ENCODE measurements at places on chromosomes 11 and 22. TPM values are rescaled to one million over a fixed set of nuclear protein-coding genes. Genes with fewer than 3 reads are reported as not detected.

Gene DNAJB7
- not detected for total RNA-seq

DNA sequence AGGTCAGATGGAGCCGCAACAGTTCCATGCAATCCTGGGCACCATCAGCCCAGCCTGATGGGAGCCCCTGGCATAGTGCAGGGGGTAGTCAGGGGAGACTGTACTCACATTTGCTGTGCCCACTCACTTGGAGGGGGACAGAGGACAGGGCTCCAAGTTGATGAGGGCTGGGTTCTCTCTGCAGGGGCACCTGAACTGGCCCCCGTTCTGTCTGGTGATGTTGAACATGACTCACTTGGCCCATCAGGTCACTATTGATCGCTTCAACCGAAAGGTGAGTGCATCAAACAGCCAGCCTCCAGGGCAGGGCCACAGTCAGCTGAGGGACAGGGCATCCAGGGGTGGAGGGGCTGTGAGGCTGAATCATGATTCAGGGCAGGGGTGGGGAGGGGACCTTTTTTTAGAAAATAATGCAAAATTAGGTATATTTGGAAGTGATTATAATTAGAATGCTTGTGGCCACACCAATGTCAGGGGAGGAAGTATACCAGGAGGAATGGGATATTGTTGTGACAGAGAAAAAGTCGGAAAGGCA, 66.4 kb downstream of the OTOG start:
- DNase-seq: no peak

- no peak for DNase-seq
Observed at GRCh38 chr22:36828815-36829214, 12.0 kb upstream of the PVALB start.

Gene HBG1
- total RNA-seq: not detected

Gene TMEM86A
- total RNA-seq: 3.9 TPM

- DNase-seq: peak; percentile 53
Observed at GRCh38 chr22:41302021-41302767, 869 bp downstream of the ZC3H7B start.

Gene GRK2
- total RNA-seq: 92.7 TPM

GRCh38 chr11:130622141-130622542, 173.7 kb downstream of the ADAMTS15 start:
- DNase-seq: no peak

Gene MB
- not detected for total RNA-seq

- no peak for DNase-seq
Observed at GRCh38 chr11:22161489-22161888, 31.4 kb upstream of the ANO5 start.

Gene LDHAL6A
- total RNA-seq: not detected

Gene KRTAP5-8
- not detected for total RNA-seq

Gene GNG3
- 1.1 TPM for total RNA-seq

Gene PTPN5
- total RNA-seq: 16.4 TPM

DNA sequence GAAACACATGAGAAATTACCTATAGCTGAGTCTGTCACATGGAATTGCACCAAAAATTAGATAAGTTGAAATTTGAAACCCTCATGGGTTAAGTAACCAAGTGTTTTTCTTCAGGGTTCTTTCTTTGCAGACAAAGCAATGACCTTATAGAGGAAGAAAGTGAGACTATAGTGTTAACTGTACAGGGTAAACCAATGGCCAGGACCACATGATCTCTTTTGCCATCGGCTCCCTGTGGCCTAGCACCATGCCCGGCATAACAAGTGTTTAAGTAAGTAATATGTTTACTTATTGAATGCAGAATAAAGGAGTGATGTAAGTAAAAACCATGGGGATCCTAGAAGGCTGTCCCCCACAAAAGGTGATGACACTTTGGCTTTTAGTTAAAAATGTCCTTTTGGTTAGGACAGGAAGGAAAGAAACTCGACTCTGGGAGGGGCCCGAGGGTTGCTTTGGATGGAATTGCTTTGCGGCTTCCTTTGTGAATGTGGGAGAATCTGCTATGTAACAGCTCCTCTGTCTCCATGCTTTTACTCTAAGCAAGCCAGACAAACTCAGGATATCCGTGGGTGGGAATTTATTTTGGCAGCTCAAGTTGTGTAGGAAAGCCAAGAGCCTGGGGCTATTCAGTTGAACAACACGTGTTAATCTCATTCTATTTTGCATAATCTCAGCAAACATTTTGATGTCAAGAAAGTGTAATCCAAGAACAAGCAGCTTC, 454.7 kb downstream of the INSC start:
- DNase-seq: no peak

Gene GGTLC3
- total RNA-seq: 0.56 TPM

Gene SLC22A9
- total RNA-seq: not detected

GRCh38 chr11:108672786-108673185, 7.9 kb downstream of the DDX10 start:
- no peak for DNase-seq

GRCh38 chr11:127098684-127099083, 98.1 kb upstream of the KIRREL3 start:
- peak; percentile 28 for DNase-seq

GRCh38 chr11:66189031-66189745, 79.3 kb upstream of the RAB1B start:
- DNase-seq: no peak

- no peak for DNase-seq
Observed at GRCh38 chr11:2853401-2853800, 32.2 kb downstream of the CDKN1C start.

DNA sequence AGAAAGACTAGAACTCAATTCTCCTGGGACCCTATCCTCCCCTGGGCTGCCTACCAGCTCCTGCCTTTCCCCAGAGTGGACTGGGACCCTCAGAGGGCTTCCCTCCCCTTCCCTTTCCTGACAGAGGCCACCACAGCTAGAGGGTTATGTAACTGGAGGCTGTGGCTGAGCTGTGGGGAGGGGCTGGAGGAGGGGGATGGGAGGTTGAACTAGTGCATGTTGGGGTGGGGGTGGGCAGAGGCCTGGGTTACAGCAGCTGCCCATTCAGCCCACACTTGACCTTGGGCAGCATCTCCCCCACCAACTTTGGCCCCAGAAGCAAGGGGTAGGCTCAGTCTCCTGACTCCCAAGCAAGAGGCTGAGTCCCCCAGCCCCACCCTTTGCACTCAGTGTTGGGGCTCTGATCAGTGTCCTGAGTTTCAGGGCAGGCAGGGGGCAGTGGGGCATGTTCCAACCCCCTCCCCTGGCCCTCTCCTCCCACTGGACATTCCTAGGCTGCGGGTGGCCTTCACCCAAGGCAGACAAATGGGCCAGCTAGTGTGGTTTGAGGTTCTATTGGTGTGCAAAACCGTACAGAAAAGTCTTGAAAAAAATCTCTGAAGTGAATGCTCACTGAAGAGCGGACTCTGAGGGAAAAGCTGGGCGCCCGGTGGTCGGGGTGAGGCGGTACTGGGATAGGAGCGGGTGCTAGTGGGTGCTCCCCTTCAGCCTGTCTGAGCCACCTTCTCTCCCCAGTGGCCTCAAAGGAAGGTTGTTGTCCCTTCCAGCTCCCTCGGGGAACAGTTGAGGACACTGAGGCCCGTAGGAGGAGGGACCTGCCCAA, 3.8 kb downstream of the KCNC1 start:
- no peak for DNase-seq

- DNase-seq: no peak
Observed at GRCh38 chr11:26149585-26149984, 182.3 kb upstream of the ANO3 start.

Gene TSPO
- total RNA-seq: 38.9 TPM

DNA sequence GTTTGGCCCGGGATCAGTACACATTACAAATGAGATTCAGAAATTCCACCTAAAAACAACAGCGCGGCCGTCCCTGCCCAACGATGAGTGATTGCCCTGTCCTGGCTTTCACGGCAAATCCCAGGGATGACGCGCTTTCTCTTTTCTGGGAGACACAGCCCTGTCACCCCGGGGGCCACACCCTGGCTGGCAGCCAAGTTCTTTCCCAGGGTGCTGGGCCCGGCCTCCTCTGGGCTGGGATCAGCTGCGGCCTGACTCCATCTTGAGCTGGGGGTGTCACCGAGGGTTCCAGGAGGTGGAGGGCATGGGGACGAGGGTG, 82.7 kb downstream of the FBLN1 start:
- no peak for DNase-seq
